Stimulated activated CD4-positive, alpha-beta T cell treated with anti-CD3 and anti-CD28 coated beads, Interleukin-15, amount 100 ng/mL, for 48 hours (primary cell): ENCODE measurements at places on chromosomes 7 and 10.
A peak's percentile ranks its signal among the peaks of the same experiment; 100 is the strongest.

- DNase-seq = no peak
These were observed 765.1 kb upstream of the POM121L12 start for GRCh38 chr7:52270301-52270700.

DNA sequence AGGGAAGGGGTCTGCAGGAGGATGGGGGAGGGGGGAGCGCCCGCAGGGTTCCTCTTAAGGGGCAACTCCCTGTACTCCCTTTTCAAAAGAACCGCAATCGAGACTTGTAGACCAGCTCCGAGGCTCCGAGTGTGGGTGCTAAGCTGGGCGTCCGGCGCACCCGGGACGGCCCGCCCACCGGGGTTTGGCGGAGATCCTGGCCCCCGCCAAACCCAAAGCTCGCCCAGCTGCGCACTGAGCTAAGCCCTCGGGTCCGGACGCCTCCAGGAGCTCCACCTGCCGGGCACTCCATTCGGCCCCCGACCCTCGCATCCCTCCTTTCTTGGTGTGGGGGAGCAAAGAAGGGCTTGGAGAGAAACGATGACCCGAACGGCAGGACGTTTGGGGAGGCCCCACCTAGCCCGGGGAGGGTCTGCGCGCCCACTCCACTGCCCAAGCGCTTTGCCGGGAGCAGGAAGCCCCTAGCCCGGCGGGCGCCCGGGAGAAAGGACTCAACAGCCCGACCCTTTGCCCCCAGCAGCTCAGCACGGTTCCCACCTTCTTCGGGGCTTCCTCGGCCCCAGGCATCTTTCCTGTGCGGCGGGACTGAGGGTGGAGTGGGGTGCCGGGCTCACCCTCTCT is 651 bp downstream of the AFAP1L2 start:
- DNase-seq = no peak

GRCh38 chr10:34240039-34240438 is 575.1 kb downstream of the PARD3 start:
- DNase-seq = no peak

DNA sequence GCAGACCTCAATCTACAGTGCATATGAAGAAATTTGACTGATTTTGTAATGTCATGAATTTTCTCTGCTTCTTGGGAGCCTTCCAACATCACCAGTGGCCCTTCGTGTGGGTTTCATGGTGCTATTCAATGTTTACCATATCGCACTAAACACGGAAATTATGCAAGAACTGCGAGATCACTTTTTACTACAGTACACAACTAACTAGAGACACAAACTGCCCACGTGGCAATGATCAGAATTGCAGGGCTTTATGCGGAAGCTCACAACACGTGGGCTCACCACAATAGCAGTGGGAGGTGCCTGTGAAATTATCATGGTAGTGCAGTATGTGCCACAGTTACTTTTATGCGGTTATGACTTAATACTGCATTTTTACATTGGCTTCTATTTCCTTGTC is 449.7 kb upstream of the KLF6 start:
- no peak for DNase-seq

DNA sequence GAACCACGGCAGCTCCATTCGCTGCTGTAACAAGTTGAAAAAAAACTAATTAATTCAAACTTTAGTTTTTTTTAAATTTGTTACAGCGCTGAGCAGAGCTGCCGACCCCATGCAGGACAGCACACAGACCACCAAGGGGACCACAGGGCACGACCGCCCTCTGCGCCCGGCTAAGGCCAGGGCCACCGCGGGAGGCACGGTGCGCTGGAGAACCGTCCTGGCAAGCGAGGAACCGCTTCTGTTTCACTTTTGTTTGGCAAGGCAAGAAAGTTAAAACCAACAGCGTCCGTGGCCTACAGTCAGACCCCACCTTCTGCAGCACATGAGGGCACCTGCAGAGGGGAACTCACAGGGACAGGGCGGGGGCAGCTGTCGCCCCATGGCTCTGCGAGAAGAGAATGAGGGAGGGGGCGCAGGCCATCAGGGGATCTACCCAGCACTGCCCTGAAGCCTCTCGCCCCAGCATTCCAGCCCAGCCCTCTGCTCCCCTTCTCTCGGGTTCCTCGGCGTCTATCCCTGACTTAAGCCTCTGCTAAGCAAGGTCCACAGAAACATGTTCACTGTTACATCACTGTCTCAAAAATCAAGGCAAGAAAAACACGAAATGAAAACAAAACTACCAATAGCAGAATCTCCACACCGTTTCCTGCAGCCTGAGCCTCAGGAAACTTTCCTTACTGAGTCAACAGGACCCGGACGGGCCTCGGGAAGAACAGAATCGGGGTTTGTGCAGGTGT is 204.4 kb downstream of the DIP2C start:
- no peak for DNase-seq

GRCh38 chr7:100176096-100177044 is 811 bp downstream of the GPC2 start:
- no peak for DNase-seq

DNA sequence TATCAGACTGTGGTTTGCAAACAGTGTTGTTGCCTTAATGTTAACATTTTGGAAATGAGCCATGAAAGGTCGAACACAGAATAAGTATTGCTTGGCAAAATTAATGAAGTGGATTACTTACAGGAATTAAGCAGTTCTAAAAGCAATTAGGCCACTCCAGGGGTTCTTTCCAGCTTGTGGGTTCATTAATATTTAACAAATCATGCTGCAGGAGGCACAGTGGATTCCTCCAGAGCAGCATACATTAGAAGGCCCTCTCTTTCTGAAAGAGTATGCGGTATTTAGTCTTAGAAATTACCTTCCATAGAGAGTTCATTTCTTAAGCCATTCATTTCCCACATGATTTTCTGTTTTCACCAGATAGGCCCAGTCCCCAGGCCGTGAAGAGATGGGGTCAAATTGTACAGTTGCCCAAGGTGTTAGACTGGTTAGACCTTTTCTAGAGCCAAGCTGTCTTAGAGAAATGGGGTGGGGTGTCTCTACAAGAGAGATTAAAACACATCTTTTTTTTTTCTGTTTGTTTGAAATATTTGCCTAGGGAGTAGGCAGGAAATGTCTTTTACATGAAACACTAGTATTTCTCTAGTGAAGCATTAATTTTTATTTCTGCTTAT is 40.0 kb upstream of the AGR3 start:
- DNase-seq = no peak

GRCh38 chr10:122363722-122364463 is 10.6 kb upstream of the PLEKHA1 start:
- DNase-seq = no peak

- DNase-seq = no peak
These were observed 11.9 kb downstream of the HECW1 start for GRCh38 chr7:43124388-43124787.

DNA sequence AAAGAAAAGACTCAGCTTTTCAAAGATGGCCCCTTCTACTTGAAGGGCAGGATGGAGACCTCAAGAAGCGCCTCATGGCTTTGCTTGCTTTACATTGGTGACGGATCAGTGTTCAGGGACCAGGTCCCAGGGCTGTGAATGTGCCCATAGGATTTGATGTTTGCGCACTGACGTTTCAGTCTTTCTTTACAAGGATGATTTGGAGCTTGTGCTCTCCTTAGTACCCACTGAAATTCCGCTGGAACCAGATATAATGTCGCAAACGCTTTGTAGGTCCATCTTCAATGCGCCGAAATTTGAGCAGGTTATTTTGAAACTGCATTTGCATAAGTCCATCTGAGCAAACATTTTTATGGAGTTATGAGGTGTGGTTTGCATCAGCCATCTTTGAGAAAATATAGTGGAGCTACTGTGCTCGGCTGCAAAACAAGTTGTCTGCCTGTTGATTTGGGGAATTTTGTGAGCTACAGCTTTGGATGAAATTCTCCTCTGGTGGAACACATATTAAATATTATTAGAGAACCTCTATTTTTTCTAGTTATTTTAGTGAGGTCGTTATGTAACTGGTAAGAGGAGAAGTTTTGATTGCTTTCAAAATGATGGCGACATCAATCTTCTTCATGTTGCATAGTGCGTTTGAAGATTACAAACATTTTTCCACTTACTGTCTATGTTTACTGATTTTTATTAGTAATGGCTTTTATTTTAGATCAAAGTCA is 2.4 kb downstream of the RBM20 start:
- DNase-seq = no peak

GRCh38 chr7:43391518-43391917 is 191.4 kb upstream of the STK17A start:
- no peak for DNase-seq

DNA sequence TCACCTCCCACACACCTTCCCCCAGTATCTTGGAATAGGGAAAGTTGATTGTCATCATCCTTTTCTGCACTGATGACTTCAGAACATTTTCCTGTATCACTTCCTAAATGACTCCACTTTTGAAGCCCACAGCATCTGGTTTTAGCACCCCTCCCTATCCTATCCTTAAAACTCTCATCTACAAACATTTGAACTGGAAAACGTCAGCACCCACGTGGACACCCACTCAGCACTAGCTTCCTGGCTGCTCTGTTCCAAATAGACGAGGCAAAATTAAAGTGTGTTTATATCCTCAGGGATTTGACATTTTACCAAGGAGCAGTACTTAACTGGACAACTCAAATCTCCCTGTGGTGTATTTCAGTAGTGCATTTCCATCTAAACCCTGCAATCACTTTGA is 73.9 kb downstream of the REEP3 start:
- DNase-seq = no peak

- no peak for DNase-seq
These were observed 98.9 kb downstream of the ABCC2 start for GRCh38 chr10:99881371-99881770.

GRCh38 chr7:7231865-7232264 is 49.5 kb downstream of the C1GALT1 start:
- no peak for DNase-seq

DNA sequence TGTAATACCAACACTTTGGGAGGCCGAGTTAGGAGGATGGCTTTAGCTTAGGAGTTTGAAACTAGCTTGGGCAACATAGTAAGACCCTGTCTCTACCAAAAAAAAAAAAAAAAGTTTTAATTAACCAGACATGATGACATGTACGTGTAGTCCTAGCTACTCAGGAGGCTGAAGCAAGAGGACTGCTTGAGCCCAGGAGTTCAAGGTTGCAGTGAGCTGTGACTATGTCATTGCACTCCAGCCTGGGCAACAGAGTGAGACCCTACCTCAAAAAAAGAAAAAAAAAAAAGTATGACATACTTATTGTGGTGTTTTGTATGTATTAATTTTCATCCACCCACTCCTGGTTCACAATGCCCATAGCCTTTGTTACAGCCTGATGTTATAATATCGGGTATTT is 69.7 kb downstream of the GSAP start:
- DNase-seq = no peak

DNA sequence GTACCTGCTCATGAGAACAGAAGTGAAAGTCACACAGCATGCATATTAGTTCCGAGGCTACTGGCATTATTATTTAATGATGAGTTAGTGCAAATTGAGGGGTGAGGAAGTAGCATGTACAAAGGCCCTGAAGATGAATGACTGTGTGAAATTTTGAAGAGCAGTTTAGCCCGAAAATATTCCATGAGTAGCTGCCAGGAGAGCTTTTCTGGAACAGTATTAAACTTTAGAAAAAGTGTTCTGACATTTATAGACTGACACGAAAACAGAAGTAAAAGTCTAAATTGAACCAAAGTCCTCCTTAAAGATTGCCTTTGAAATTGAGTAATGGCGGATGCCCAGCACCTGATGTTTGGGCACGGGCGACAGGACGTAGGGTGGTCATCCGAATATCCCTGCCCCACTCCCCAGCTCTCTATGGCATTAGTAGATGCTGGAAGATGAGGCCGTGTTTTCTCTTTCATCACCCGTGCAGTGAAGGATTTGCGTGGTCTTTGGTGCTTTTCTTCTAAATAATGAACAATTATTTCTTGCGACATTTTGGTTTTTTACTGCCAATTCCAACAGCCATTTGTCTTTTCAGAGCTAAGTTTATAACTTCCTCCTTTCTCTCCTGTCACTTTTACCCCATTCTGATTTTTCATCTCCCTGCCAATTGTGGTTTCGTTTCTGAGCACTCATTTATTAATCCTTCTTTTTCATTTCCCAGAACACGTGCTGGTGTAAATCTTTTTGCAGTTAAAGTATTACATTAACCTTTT is 192.6 kb downstream of the MGMT start:
- no peak for DNase-seq

GRCh38 chr7:77982926-77983550 is 184.5 kb downstream of the PHTF2 start:
- peak; percentile 19 for DNase-seq

GRCh38 chr7:135317676-135318325 is 84.2 kb downstream of the STRA8 start:
- DNase-seq = no peak

DNA sequence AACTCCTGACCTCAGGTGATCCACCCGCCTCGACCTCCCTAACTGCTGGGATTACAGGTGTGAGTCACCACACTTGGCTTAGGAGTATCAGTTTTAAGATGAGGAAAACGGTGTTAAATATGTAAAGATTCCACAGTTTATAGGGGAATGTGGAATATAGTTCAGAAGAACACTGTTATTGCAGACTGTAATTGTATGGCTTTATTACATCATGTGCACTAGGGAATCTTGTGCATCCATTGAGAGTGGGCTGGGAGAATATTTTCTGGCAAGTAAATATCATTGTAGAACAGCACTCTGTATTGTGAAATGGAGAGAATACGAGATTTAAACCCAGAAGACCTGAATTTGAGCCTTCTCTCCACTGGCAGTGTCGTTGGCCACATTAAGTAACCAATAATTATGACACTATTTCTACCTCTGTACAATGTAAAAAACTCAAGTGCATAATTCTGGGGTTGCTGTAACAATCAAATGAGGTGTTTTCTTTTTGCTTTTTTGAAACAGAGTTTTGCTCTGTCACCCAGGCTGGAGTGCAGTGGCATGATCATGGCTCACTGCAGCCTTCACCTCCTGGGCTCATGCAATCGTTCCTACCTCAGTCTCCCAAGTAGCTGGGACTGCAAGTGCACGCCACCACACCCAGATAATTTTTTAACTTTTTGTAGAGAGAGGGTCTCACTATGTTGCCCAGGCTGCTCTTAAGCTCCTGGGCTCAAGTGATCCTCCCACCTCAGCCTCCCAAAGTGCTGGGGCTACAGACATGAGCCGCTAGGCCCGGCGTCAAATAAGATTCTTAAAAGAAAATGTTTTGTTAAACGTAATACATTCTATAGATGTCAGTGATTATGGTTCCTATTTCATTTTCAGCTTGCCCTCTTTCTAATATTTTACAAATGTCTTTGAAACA is 12.0 kb upstream of the PARD3 start:
- no peak for DNase-seq

GRCh38 chr7:45679516-45679915 is 105.3 kb downstream of the ADCY1 start:
- DNase-seq = no peak

DNA sequence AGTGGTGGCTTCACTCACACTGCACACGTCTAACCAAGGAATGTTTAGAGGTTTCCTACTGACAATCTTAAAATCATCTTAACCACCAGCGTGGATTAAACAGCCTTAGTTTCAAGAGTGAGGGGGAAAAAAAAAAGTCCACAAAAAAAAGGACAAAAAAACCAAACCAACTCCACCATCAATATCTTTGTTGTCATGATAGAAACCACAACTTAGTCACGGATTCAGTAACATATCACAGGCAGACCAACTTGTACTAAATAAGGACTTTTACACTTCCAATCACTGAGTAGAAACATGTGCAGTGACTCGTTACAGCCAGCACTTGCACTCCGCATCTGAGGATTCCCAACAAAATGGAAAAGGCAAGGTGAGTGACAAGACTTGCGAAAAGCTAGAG is 46.5 kb downstream of the FAM171A1 start:
- DNase-seq = no peak

- no peak for DNase-seq
These were observed 186.6 kb upstream of the CELF2 start for GRCh38 chr10:10831085-10831484.
